ENCODE measurements at places on chromosomes 4 and X.

DNA sequence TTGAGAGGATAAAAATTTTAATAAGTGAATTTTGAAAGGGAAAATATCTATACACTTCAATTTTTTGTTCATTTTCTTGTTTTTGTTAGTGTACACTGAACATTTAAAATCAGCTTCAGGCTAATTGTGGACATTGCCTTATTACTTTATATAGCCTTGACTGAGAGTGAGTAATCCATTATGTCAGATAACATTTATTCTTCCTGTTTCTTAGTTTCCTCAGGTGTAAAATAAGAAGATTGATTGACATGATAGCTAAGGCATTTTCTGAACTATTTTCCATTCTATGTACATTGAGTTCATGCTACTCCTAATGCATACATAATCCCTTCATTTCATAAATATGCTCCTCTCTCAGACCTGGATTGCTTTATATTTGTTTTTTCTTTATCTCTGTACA, 607.3 kb upstream of the AADAT start:
- DNase-seq = no peak

DNA sequence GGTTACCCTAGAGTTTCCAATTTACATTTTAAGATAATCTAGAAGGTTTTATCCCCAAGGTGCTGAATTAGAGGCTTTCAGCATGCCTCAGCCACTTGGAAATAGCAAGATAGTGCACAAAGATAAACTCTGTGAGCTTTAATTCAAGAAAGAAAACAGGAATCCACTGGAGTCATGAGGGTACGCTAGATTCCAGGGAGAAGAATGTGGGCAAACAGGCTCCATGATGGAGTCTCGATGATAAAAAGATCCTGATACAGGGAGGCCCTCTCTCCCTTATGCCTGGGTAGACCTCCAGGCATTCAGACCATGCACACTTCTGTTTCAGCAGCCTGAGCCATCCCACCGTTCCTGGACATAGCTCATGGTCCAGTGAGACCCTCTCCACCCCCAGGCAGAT, 344.6 kb upstream of the LCORL start:
- DNase-seq = no peak

DNA sequence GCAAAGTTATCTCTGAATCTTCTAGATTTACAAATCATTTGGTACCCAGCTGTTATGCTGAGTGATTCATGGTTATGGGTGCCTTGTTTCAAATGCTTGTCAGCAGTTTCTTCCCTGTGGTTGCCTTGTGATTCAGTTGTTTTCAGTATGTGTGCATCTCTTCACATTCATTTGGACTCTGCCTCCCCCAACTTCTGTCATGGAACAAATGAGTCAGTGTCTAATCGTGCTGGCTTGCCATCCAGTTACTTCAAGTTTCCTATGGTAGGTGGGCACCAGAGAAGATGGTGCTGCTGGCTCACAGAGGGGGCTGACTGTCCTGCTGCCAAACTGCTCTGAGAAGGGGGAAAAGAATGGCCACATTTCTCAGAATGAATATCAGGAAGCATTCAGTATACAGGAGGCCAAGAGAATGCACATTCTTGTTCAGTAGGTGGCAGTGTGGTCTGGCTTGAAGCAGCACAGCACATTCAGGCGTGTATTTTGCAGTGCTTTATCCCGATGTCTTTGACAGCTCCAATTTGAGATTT, 260.9 kb downstream of the GLUD2 start:
- no peak for DNase-seq

GRCh38 chrX:31516527-31516926, 444.7 kb upstream of the FTHL17 start:
- no peak for DNase-seq

DNA sequence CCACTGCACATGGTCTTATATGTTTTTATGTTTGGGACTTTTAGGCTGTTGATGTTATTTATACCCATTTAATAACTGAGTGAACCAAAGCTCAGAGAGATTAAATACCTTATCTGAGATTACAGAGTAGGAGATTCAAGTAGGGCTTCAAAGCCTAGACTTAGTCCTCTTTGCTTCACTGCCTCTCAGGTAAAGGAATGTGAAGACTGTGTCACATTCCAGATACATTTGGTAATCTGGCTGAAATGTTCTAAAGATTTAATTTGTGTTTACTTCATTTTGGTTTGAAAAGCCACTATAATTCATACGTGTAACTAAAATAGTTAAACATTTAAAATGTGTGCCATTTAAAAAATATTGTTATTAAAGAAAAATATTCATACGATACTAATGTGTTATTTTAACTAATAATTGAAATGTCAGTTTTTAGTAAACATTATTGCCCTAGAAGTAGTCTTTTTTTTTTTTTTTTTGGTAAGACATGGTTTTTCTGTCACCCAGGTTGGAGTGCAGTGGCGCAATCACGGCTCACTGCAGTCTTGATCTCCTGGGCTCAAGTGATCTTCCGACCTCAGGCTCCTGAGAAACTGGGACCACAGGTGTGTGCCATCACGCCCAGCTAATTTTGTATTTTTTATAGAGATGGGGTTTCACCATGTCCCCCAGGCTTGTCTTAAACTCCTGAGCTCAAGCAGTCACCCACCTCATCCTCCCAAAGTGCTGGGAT, 54.3 kb downstream of the WWC2 start:
- DNase-seq = no peak

GRCh38 chrX:78011846-78012245, 42.4 kb upstream of the PGAM4 start:
- DNase-seq = no peak

DNA sequence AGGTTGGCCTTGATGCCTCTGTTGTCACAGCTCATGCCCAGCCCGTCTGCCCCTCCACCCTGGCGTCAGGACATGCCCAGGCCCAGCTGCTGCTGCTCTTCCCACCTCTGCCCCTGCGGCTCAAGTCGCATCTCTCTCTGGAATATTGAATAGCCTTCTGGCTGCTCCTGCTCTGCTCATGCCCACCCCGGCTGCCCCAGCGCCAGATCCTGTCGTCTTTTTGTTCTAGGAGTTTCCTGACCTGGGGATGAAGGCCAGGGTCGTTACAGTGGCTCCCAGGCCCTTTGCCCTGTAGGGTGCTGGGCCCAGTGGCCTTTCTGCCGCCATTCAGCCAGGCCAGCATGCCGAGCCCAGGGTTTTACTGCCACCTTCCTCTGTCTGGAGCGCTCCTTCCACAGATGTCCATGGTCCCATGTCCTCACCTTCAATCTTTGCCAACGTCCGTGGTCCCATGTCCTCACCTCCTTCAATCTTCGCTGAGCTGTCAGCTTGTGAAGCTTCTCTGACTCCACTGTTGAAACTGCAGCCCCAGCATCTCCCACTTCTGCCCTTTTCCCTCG, 9.7 kb downstream of the MAEA start:
- DNase-seq = no peak

GRCh38 chrX:96756491-96756890, 71.8 kb downstream of the DIAPH2 start:
- no peak for DNase-seq

- no peak for DNase-seq
Observed at GRCh38 chr4:124519196-124519595, 193.3 kb downstream of the ANKRD50 start.

DNA sequence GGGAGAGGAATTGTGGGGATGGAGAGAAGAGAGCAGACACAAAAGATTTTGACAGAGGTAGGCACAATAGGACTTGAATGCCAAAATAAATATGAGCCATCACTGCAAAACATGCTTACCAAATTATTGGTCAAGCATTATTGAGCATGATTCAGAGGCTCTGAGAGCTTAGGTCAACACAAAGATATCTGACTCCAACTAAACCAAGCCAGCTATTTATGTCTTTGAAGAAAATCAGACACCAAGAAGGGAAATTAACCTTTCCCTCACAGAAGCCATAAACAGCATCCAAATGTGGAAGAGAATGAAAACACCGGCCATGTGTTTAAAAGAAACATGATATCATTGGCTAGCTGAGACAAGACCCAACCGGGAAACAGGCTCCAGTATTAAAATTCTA, 323.2 kb downstream of the RAB28 start:
- DNase-seq = no peak

- DNase-seq = no peak
Observed at GRCh38 chr4:2256156-2256731, 5.7 kb downstream of the MXD4 start.

- no peak for DNase-seq
Observed at GRCh38 chr4:10171055-10171454, 54.5 kb upstream of the WDR1 start.

- no peak for DNase-seq
Observed at GRCh38 chrX:132532913-132533312, 44.1 kb upstream of the MBNL3 start.

DNA sequence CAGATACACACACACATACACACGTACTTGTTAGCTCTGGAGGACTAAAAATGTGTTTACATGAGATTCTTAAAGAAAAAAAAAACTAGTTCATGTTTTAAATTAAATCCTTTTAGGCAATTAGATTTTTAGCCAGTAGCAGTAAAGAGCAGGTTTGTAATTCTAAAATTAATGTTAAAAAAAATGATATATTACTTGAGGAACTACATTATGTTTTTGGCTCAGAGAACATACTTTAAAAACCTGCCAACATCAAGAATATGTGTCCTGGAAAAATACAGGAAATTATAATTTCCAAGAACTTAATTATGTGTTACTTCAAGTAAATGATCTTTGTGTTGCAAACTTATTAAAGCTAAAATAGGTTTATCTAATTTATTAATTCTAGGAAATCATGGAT, 594.3 kb upstream of the PCDH7 start:
- DNase-seq = no peak

DNA sequence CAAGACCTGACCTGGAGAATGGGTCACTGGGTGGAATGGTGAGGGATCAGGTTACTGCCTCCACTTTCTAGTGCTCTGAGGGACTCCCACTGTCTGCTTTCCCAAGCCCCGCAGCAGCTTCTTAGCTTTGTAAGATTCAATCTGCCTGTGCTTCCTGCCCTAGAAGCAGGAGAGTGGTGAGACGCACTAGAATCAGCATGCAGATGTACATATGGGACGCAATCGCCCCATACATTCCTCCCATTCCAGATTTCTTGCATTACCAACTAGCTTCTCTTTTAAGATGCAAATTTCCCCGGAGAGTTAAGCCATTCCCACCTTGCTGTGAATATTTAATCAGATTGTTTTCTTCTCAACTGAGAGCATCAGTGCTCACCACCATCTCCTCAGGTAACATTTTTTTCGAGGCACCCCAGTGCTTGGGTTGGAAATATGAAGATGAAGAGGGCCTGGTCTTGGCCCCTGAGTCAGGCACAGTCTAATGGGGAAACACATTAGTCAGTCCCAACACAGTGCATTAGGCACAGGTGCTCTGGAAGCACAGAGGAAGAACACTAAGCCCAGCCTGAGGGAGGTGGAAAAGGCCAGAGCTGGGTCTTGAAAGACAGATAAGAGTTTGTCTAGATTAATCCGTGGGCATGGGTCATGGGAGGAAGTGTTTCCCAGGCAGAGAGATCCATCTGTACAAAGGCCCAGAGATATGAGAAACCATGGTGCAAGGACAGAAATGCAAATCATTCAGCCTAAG, 66.7 kb upstream of the PRPS1 start:
- DNase-seq = no peak

DNA sequence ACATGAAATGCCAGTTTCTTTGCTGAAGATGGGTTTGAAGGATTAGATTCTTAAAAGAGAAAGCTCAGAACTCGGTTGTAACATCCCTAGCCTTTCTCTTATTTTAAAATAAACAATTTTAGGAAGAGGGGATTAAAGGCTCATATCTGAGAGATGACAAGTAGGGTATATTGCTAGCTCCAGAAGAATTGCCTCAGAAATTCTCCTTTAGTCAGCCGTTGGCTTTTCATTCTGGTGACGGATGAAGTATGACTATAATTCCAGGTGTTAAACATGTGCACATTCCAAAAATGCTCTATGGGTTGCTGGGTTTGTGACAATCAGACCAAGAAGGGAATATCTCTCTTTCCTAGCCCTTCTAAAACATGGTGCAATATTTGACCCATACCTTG, 17.8 kb downstream of the DKK2 start:
- DNase-seq = no peak

GRCh38 chr4:154491341-154492271, at the start of gene DCHS2:
Gene DCHS2, minus strand, starts transcription at chr4:154491799. Its CDS starts 444 bp downstream, at chr4:154491355.
- DNase-seq = no peak

- no peak for DNase-seq
Observed at GRCh38 chrX:36445566-36445965, 526.0 kb downstream of the CFAP47 start.

DNA sequence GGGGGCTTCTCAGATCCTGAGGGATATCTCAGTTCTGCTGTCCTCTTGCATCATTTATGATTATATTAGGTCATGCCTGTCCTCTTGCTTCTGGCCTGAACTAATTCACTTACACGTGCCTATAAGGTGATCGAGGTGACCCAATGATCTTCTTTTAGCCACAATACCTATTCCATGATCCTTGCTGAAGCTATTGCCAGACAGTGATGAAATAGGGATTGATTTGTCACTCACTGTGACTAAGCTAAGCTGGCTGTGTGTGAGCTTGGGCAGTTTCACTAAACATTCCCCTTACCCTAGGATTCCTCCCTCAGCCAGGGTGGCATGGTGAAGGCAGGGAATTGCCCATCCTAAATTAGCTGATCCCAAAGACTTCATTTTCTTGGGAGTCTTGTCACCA, 19.0 kb downstream of the HADH start:
- DNase-seq = no peak

GRCh38 chrX:123797543-123798447, 62.1 kb upstream of the XIAP start:
- no peak for DNase-seq

DNA sequence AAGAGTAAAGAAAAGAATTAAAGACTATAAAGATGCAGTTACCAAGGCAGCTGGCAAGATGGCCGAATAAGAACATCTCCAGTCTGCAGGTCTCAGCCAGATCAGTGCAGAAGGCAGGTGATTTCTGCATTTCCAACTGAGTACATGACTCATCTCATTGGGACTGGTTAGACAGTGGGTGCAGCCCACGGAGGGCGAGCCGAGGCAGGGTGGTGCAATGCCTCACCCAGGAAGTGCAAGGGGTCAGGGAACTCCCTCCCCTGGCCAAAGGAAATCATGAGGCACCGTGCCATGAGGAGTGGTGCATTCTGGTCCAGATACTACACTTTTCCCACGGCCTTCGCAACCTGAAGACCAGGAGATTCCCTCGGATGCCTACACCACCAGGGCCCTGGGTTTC, 20.5 kb downstream of the SPIN4 start:
- DNase-seq = no peak

- DNase-seq = no peak
Observed at GRCh38 chr4:39574946-39575345, 47.7 kb upstream of the UGDH start.

DNA sequence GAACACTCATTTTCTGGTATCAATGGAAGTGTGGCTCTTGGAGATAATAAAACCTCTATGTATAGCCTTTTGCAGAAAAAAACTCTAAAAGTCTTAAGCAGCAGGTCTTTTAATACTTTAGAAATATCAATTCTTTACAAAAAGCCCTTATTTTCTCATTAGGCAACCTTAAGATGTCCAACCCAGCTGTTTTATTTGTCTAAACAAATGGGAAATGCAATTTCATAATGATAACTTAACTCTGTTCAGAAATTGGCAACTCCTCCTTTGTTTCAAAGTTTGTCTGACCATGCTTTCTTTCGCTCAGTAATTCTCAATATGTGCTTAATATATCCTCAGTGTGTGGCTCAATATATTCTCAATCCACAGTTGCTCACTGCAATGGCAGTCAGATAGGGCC, 196.5 kb upstream of the VEGFC start:
- no peak for DNase-seq

Measured in stimulated activated CD8-positive, alpha-beta memory T cell treated with anti-CD3 and anti-CD28 coated beads, Interleukin-2, amount 100 ng/mL, for 1 hour (primary cell).